ENCODE measurements at places on chromosomes 3 and 15.

DNA sequence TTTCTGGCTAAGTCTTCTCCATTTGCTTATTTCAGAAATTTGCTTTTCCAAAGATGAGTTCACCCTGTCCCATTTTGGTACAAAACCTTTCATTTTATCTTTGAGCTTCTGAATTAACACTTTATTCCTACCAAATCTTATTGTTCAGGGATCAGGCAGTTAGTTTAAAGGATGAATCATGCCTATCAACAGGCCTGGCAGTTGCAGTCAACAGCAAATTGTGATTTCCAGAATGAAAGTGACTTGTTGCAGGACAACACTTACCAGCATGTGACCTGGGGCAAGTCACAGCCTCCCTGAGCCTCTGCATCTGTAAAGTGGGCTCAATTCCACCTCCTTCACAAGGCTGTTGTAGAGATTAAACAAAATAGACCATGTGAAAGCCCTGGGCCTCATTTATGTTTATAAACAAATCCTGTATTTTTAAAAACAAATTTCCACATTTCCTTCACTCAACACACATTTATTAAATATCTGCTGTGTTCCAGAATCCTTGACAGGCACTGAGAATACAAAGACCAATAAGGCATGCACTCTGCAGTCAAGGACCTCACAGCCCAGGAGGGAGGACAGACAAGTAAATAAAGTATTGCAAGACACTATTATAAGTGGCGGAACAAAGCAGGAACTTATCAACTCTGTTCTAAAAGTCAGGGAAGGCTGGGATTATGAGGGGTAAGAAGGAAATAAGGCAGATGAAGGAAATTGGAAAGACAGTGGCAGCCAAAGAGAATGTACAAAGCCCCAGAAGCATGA, 359.1 kb upstream of the IL12A start:
- DNase-seq = no peak

GRCh38 chr3:7484636-7485035, 623.7 kb downstream of the GRM7 start:
- no peak for DNase-seq

DNA sequence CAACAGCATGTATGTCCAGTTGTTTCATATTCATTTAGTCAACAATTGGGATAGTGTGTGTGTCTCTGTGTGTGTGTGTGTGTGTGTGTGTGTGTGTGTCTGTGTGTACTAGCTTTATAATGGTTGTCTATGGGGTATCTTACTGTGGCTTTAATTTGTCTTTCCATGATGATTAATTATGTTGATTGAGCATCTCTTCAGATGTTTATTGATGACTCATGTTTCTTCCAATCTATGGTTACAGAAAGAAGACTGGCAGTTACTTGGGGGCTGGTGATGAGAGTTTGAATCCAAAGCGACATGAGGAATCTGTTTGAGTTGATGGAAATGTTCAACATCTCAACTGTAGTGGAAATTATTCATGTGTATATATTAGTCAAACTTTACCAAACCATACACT, 440.1 kb downstream of the ZNF385D start:
- DNase-seq = no peak

- no peak for DNase-seq
Observed at GRCh38 chr15:69067296-69067695, 52.8 kb downstream of the NOX5 start.

GRCh38 chr3:143090976-143091837, 28.4 kb upstream of the CHST2 start:
- DNase-seq = no peak
